ENCODE measurements at places on chromosomes 13 and 19.

- no peak for DNase-seq
Measured at GRCh38 chr13:26249551-26249950, 4.4 kb upstream of the CDK8 start.

GRCh38 chr13:32407854-32408253 is 20.1 kb downstream of the N4BP2L1 start:
- DNase-seq: no peak

DNA sequence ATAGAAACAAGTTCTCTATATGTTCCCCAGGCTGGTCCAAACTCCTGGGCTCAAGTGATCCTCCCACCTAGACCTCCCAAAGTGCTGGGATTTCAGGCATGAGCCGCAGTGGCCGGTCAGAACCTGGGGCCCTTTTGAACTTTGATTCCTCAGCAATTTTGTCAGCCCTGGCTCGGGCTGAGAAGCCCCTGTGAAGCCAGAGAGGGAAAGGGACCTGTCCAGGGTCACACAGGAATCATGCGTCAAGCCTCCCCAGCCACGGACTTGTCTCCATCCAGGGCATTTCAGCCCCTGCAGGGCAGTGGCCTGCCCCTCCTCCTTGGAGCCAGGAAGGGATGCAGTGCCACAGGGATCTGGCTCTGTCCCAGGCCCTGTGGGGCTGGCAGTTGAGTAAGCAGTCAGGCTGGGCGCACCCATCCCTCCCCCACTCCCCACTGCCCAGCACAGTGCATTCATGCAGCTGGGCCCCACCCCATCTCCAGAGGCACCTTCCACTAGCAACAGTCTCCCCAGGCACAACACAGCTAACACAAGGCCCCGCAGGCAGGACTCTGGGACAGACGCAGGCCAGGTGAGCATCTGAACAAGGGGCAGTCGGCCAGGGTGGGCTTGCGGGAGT is at the start of gene CAPS:
Gene CAPS (plus strand): TSS at position 516 of the 619 bp plus-strand sequence. CDS start 153 bp downstream, outside the sequence.
- DNase-seq: no peak

GRCh38 chr19:39410017-39410830 is 2.2 kb upstream of the PLEKHG2 start:
- peak; percentile 49 for DNase-seq

- DNase-seq: no peak
Measured at GRCh38 chr19:391726-392374, 17.1 kb downstream of the C2CD4C start.

- no peak for DNase-seq
Measured at GRCh38 chr13:93765062-93765461, 538.5 kb downstream of the GPC6 start.

GRCh38 chr13:109974354-109974753 is 188.0 kb upstream of the IRS2 start:
- no peak for DNase-seq

- no peak for DNase-seq
Measured at GRCh38 chr19:47179653-47180310, 49.1 kb downstream of the SAE1 start.
